NCI-H774 (cell line): ENCODE measurements at places on chromosomes 6 and 20.

GRCh38 chr6:12138381-12138780 lies 126.3 kb downstream of the HIVEP1 start:
- no peak for DNase-seq

DNA sequence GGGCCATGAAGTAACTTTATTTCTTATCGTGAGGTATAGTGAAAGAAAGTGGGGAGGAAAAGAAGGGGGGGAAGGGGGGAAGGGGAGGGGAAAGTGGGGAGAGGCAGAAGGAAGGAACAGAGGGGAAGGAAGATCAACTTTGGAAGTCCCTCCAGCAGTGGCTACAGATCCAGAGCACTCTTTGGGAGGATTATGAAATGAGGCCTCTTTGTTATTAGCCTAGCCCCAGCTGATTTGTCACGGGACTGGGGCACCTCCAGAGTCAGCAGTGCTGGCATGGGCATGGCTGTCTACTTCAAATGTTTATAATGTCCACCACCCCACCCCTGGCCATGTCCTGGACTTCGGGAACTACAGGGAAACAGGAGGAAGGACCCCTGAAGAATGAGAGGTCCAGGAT lies 7.6 kb downstream of the MOCS1 start:
- no peak for DNase-seq

DNA sequence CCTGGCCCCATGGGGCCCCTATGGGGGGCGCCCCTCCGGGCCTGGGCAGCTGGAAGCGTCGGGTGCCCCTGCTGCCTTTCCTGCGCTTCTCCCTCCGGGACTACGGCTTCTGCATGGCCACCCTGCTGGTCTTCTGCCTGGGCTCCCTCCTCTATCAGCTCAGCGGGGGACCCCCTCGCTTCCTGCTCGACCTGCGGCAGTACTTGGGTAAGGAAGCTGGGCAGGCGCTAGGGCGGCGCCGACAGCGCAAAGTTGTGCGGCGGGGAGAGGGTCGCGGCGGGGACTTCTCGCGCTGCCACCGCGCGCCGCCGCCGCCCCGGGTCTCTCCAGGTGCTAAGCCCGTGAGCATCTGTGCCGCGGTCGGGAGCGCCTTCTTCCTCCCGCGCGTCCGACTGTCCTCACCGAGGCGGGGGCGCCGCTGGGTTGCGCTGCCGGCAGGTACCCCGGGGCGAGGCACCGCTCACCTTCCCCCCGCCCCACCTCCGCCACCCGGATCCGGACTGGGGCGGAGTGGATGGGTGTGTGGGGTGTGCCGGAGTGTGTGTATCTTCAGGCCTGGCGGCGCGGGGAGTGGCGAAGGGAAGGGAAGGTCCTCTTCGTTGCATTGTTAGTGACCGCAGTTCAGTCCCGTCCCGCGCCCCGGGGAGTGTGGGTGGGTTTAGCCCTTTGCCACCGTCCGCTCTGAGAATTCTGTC lies 788 bp downstream of the UST start:
- DNase-seq: peak; percentile 32

GRCh38 chr6:127937102-127937501 lies 36.2 kb upstream of the THEMIS start:
- no peak for DNase-seq

DNA sequence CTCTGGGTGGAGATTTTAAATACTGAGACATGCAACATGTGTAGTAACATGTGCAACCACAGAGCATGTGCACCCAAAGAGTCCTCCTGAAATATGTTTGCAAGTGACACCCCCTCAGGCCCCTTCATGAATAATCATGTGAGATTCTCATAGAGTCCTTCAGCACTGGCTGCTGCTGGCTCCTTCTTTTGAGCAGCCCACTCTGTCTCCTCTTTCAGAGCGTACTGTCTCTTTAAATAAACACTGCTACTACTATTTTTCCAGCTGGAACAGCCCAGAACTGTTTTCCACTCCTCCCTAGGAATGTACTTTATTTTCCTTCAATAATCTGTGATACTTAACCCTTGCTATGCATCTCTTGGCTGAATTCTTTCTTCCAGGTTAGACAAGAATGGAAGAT lies 42.0 kb downstream of the HLA-DRB5 start:
- no peak for DNase-seq

DNA sequence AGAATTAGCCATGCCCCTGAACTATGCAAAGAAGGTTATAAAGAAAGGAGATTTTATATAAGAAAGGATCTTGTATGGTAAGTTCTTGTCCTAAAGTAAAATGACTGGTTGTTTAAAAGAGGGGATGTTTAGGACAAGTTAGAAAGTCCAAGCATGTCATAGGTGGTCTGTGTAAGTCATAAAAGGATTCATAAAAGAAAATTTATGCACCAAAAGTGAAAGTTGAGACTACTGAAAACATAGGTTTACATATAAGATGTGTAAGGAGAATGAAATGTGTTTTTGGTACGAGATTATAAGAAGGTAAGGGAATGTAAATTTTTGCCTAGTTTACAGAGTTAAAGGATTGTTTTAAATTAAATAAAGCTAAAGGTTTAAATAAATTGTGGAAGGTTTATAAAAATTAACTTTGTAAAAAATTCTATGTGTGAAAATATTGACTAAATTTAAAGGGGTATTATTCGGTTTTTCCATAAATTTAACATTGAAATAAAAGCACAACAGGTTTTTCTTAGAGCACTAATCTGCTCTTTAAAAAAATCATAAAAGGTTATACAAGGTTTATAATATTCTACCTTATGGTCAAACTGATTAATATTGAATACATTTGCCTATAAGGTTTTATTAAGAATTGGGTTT lies 93.6 kb upstream of the UST start:
- no peak for DNase-seq

DNA sequence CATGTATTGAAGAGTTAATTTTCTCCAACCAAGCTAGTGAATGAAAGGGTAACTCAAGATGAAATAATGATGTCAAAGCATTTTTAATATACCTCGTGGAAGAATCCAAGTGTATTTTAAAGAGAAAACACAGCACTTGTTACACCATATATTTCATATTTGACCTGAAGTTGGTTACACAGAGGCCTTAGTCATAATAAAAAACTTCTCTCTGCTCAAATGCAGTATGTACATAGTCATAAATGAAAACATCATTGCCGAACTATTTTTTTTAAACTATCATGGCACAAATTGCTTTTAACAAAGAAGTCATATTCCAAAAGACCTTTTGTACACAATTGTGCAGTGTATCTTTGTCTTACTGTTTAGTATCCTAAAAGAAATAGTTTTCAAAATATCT lies 43.0 kb downstream of the BACH2 start:
- no peak for DNase-seq

- DNase-seq: peak; percentile 33
Measured at GRCh38 chr6:154448448-154449096, 61.9 kb downstream of the CNKSR3 start.
